ENCODE measurements at places on chromosomes 4 and X.

DNA sequence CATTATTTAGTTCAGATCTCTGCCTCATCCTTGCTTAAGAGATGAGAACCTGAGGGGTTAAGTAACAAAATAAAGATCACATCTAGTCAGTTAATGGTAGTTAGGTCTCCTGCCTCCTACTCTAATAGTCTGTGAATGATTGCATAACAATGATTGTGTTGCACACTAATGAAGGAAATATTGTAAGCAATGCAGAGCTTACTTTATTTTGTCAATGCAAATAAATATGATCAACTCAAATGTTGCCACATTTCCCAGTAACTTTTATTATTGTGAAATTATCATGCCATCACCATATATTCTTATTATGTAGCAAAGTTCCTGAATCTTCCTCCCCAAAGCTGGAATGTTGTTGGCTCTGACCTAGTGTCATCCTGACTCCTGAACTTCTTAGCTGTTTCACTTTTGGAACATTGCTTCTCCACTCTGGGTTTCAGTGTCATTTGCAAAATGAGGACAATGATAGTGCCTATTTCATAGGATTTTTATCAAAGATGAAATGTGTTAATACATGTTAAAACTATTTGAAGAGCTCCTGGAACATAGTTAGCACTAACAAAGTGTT lies 17.0 kb upstream of the GABRA4 start:
- DNase-seq = no peak

- DNase-seq = no peak
Measured at GRCh38 chrX:41381685-41382084, 47.7 kb downstream of the DDX3X start.

GRCh38 chr4:133268205-133268604 lies 119.1 kb downstream of the PCDH10 start:
- DNase-seq = no peak

GRCh38 chrX:150032742-150033141 lies 94.5 kb upstream of the EOLA2 start:
- no peak for DNase-seq

DNA sequence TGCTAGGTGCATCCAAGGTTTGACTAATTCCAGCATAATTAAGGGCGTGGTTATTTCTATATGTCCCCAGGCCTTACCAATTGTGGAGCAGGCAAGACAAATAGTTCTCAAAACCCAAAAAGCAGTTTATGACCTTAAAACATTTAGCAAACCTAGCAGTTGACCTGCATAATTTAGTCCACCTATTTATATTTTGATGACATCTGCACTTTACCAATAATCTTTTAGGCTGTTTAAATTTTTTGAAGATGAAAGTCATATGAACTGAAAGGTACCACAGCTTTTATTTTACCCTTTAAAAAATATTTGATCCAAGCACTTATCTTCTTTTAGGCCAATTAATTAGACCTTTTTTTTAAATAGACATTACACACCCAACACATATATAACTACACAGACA lies 9.8 kb upstream of the ASIC5 start:
- DNase-seq = no peak

DNA sequence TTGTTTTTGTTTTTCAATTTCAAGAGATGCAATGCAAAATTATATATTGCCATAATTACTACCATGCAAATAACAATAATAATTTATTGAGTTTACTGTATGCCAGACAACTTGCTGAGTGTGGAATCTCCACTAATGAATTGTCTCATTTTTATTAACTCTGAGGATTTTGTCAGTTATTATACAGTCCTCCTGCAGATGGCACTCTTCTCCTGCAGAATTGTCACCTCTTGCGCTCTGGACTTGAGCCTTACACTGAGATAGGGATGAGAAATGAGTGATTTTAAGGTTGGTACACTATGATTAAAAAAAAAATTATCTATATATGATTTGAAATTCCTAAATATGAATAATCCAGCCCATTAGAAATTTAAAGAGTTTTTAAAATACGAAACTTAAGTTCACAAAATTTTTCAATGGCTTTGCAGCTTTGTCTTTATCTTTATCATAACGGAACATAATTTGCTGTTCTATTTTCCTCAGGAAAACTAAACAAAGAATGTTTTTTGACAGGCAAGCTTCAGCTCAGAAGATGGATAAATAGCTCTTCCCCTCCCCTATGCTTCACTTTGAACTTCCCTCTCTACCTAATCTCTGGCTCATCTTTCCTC lies 12.7 kb upstream of the PAQR3 start:
- no peak for DNase-seq

DNA sequence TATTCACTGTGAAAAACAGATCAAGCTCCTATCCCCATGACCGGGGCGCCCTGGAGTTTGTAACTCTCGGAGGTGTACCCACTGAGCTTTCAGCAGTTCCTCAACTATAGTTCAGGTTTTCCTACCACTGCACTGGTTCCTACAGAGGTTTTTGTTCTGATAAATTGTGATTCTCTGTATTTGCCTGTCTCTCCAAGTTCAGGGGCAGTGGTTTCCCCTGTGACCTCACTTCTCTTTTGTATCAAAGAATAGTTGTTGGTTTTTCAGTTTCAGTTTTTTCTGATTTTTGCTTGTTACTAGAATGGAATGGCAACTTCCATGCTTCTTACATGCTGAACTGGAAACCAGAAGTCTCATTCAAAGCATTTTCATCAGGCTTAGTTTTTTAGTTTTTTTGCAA lies 56.8 kb upstream of the PLS3 start:
- no peak for DNase-seq

- DNase-seq = no peak
Measured at GRCh38 chrX:20947411-20947912, 426.8 kb upstream of the CNKSR2 start.

DNA sequence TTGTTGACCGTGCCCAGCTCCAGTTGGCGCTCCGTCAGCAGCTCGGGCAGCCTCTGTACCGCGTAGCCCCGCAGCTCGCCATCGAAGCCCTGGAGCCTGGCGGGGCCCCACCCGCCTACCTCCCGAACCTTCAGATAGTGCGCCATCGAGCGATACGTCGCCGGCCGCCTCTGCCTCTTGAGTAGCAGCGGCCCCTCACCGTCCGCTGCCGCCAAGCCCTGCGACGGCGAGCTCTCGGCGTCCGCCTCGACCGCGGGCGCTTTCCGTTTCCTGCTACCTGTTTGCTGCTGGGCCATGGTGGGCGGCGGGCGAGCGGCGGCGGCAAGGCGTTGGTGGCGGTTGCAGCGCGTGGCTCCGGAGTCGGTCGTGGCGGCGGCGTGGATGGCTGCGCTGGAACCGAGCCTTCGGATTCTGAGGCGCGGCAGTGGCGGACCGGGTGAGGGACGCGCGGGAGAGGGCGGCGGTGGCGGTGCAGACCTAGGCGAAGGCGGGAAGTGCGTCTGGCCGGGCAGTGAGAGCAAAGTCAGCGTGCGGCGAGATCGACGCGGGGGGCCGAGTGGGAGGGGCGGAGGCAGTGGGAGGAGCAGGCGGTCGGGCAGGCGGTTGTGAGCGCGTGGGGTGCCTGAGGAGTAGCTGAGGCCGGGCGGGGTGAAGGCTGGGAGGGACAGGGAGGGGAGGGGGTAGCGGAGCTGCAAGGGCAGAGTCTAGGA lies at the start of gene DCAF12L1:
DCAF12L1 (minus strand) TSS at position 502 of the 710 bp plus-strand sequence; CDS start at position 296, 206 bp downstream.
- no peak for DNase-seq

DNA sequence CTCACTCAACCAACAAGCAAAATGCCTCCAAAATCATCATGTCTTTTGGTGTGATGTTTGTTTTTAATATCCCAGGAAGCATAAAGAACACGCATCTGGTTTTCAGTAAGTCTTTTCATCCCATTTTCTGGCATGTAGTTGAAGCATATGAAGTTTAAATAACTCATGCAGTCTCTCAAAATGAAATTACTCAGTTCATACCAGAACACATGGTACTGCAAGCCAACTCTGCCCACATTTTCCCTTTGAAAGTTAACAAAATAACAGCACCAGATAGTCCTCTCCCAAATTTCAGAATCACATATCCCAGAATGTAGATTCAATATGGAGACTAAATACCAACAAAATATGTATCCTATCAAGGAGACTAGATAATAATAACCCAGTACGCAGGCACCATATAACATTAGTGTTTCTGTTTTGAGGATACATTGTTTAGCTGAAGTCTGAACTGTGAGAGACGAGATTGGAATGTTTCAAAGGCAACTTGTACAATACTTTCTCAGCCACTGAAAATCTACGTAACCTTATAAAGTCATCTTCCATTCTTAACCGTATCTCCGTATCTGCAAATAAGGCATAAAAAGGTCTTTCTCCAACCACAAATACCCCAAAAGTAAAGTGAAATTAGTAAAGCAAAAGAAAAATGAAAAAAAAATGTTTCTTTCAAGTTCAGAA lies 23.1 kb downstream of the CORIN start:
- no peak for DNase-seq

DNA sequence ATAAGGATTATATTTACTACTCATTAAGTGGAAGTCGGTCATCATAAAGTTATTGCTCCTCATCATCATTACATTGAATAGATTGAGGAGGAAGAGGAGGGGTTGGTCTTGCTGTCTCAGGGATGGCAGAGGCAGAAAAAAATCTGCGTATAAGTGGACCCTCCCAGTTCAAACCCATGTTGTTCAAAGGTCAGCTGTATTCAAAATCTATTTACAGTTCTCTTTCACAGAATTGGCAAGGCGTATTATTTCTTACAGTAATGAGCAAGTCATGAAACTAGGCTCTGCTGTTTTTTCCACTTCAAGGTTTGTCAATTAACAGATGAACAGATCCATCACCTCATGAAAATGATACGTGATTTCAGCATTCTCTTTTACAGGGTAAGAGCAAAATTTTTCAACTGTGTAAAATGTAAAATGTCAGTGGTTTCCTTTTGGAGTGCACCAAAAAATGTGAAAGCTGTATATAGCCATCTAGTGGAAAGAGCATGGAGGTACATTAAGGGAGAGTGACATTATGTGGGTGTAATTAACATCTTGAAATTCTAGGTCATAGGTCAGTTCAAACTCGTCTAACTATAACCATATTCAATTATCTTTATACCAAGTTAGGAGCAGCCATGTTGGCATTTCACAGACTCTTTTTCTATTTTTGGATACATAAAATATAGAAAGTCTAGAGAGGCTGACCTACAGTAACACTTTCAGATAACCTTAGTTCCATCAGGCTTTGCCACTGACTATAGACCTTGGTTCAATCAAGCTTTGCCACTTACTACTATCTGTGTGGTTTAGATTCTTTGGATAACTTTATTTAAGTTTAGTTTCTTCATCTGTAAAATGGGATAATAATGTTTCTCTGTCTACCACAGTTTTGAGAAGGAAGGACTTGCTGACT lies 30.1 kb downstream of the NEIL3 start:
- DNase-seq = no peak

Data from effector memory CD4-positive, alpha-beta T cell (primary cell).